ENCODE measurements at places on chromosomes 5 and 9.

- DNase-seq, result no peak
These were observed 11.0 kb downstream of the RPP25L start for GRCh38 chr9:34600908-34601307.

GRCh38 chr9:122446819-122447484 is 30.8 kb downstream of the OR1J1 start:
- DNase-seq, result no peak

GRCh38 chr9:126942399-126942798 is 27.8 kb downstream of the RALGPS1 start:
- no peak for DNase-seq

GRCh38 chr5:65699338-65699737 is 22.6 kb downstream of the SGTB start:
- no peak for DNase-seq

DNA sequence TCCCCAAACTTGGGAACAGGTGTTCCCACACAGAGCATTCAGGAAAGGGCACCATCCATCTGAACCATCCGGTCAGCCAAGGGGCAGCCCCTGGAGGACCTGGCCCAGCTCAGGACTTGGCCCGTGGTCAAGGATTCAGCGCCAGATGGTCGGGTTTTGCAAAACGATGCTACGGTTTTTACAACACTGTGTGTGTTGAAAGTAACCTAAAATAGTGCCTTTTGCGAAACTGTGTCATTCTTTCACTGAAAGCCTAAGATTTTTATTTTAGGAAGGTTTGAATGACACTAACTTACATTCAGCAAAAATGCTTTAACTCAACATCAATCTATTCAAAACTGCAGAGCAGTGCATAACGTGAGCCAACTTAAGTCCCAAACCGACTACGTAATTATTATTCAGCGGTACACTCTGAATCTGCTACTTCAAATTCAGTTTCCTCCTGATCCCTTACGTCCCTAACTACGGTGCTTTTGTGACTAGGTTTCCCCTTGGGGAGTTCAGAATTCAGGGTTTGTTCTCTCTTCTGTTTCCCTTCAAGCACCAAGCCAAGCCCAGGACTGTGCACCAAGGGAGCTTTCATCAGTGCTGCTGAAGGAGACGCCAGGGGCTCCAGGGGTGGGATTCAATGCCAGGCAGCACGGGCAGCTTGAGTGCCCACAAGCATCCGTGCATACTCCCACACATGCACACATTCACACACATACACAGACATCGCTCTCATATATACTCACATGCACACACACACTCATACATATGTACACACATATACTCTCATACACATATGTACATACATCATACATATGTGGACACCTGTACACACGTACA is 25.8 kb downstream of the LPCAT1 start:
- no peak for DNase-seq

- no peak for DNase-seq
These were observed 790.1 kb upstream of the ZNF608 start for GRCh38 chr5:125536582-125536981.

- DNase-seq, result no peak
These were observed 112.4 kb downstream of the ACTL7B start for GRCh38 chr9:108743416-108743815.

DNA sequence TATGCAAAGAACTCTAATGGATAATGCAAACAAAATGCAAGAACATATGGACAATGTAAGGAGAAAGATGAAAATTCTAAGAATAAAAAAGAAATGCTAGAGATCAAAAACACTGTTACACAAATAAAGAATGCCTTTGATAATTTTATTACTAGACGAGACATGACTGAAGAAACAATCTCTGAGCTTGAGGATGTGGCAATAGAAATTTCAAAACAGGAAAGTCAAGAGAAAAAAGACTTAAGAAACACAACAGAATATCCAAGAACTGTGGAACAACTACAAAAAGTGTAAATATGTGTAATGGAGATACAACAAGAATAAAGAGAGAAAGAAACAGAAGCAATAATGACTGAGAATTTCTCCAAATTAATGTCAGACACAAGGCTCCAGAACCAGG is 140.5 kb upstream of the ACOT12 start:
- no peak for DNase-seq

DNA sequence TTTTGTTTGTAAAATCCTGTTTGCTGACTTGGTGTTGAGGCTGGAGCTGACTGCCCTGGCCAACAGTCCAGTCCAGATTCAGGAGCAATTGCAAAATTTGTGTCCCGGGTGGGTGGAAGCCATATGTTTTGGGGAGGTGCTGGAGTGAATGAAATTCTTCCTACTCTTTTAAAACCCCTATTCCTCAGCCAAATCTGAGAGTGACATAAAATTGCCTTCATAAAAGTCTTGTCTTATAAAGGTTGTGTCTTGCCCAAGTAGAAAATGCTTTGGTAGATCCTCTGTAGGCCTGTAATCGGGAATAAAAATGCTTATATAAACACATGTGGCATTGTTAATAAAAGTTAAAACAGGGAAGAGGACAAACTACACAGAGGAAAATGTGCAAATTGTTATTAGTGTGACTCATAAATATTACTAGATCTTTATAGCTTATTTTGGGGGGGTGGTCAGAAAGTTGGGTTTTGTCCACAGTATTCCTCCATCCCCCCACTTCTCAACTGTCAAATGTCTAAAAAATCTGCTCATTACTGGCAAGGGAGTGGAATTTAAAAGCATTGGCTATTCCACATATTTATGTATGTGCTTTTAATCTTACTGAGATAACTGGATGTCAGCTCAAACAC is 45.6 kb downstream of the NNT start:
- no peak for DNase-seq

- no peak for DNase-seq
These were observed 8.9 kb downstream of the CTNNA1 start for GRCh38 chr5:138762110-138762509.

DNA sequence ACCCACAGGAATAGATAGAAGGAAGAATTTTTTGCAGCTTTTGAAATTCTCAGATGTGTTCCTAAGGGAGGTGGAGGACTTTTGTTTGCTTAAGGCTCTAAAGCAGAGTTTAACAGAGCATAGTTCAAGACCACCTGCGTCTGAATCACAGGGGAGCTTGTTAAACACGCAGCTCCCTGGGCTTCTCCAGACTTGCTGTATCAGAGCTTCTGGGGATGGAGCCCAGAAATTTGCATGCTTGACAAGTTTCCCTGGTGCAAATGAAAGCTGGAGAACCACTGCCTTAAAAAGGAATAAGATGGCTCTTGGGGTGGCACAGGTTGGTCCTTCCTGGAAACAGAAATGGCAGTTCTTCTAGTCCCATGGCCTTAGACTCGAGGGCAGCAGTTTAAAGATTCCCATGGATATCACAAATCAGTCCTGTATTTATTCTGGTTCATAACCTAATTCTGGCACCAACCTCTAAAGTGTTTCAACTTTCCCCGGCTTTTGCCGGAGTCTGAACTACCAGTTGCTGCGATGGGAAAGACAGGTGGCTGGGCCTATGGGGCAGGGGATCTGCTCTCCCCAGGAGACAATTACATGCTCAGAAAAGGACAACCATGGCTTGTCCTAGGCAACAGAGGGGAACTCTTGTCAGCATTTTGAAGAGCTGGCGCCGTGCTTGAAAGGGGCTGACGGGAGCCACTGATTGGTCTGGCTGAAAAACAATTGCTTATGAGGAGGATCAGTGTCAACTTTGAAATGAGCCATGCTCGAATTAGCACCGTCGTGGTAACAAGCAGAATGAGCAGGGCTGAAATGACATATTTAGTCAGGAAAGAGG is 599.6 kb downstream of the CCDC171 start:
- DNase-seq, result no peak

GRCh38 chr5:171483551-171484135 is 64.2 kb downstream of the FGF18 start:
- no peak for DNase-seq

GRCh38 chr5:142970440-142971030 is 200.4 kb downstream of the ARHGAP26 start:
- DNase-seq, result no peak

DNA sequence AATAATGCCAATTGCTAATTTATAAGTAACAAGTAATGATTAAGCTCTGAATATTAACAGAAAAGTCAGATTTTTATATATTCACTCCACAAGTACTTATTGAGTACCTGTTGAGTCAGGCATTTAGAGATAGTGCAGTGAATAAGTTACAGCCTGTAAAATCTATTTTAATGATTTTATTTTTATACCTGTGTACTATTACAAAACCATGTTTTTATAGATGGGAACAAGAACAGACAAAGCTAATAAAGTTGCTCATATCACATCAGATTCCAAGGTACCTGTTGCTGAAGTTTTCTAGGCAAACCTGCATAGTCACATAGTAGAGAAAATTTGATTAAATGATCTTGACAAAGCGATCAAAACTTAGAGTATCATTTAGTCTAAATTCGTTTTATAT is 623.7 kb downstream of the EFNA5 start:
- DNase-seq, result no peak

DNA sequence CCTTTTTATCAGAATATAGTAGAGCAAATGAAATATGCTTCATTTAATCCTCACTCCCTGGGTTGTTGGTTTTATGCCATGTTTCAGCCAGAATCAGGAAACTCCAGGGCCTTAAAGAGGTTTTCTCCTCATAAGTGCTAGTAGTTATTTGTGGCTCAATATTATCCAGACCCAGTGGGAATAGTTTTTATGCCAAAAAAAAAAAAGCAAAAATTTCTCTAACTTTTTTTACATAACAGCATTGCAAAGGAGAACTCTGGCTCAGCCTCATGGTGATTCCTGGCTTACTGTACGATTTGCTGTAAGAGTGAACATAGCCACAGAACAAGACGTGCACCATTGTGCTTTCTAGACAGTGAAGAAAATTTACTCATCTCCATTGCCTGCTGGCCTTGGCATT is 232.5 kb downstream of the PJA2 start:
- no peak for DNase-seq

GRCh38 chr5:33372721-33373472 is 67.9 kb upstream of the TARS1 start:
- DNase-seq, result no peak
